Effector CD4-positive, alpha-beta T cell (primary cell): ENCODE measurements at places on chromosomes 7 and 10.

GRCh38 chr7:30464231-30464671 lies 14.3 kb downstream of the NOD1 start:
- no peak for DNase-seq

- no peak for DNase-seq
Measured at GRCh38 chr7:104758504-104758903, 255.5 kb upstream of the KMT2E start.

DNA sequence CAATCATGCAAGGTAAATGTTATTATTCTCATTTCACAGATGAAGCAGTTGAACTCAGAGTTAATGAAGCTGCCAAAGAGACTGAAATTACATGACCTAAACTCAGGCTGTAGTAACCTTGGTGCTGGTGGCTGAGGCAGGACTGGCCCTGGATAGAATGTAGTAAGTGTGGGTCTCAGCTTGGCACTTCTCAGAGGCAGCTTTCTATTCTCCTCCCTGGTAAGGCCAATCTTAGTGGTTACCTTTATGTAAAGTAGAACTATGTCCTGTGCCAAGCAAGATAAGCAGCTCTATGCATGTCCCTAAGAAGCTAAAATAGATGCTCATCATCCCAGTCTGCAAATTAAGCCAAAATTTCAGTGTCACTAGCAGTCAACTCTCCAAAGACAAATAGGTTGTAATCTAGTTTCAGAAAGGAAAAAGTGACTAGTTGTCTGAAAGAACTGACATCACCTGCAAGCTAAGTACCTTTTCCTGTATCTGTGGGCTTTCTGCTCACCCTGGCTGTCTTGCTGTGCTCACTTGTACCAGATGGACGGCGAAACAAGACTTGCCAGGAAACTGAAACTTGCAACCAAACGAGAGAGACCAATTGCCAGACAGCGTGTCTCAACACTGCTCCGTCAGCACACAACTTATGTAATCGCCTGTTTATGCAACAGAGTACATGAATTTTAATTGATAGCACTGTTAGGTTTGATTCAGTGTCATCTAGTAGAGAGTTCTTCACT lies 43.7 kb downstream of the CH25H start:
- DNase-seq = no peak

GRCh38 chr10:74900297-74900696 lies 73.9 kb downstream of the KAT6B start:
- no peak for DNase-seq

GRCh38 chr10:14285941-14286560 lies 44.7 kb downstream of the FRMD4A start:
- DNase-seq = no peak

- DNase-seq = peak; percentile 96
Measured at GRCh38 chr7:100675581-100676350, 2.2 kb downstream of the GNB2 start.

- no peak for DNase-seq
Measured at GRCh38 chr10:22606164-22606614, 108.2 kb downstream of the PIP4K2A start.

DNA sequence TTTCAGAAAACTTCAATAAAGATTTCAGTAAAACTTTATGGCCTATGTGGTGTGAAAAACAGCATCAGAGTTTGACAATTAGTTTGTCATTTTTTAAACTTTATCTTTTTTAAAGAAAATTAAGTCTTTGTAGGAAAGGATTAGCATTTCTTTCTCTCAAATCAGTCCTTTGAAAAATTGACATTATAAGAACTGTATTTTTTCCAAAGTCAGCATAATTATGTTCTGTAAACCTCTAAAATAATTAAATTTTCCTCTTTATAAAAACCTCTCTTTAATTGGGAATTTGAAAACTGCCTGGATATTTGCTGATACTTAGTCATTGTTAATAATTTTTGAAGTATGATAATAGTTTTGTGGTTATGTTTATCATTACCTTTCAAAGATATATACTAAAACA lies 226.7 kb upstream of the KAT6B start:
- DNase-seq = no peak

GRCh38 chr7:23469150-23469960 lies 936 bp downstream of the IGF2BP3 start:
- peak; percentile 18 for DNase-seq

DNA sequence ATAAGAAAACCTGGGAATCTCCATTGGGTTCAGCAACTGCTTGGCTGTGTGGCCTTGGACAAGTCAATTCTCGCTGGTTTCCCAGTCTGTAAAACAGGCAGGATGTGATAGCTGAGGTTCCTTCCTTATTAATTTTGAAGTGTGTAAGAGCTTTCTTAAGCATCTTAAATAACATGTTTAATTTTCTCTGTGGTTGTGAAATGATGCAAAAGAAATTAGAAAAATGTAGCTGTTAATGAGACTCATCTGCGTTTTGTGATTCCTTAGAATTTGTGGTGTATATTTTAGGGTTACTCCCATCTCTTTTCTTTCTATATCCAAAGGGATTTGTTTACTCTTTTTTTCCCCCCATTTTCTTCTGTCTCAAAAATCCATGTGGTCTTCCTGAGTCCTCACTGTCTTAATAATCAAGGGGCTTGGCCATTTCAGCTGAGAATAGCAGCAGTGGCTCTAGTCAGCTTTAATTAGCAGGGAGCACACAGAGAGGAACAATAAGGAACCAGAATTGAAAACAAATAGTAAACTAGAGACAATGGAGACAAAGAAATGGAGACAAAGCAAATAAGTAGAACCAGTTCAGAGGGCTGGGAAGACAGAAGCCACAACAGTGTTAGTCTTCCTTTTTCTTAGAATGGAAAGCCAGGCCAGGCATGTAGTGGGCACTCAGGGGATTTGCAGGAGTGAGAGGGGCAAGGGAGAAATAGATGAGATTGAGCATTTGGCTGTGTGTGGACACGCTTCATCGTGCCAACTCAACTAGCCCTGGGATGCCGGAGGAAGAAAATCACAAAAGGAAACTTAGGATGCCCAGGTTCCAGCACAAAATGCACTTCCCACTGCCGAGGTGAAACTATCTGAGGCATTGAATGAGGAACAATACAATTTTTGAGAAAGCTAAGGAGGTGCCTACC lies 93.9 kb downstream of the CHN2 start:
- no peak for DNase-seq

GRCh38 chr10:80202934-80203834 lies 2.2 kb downstream of the ANXA11 start:
- peak; percentile 55 for DNase-seq
